Naive B cell (primary cell): ENCODE measurements at places on chromosomes 5 and 9.

GRCh38 chr9:116055536-116055935 lies 98.1 kb upstream of the PAPPA start:
- DNase-seq, result no peak

GRCh38 chr9:137174722-137175293 lies 3.0 kb upstream of the TMEM210 start:
- DNase-seq, result no peak

DNA sequence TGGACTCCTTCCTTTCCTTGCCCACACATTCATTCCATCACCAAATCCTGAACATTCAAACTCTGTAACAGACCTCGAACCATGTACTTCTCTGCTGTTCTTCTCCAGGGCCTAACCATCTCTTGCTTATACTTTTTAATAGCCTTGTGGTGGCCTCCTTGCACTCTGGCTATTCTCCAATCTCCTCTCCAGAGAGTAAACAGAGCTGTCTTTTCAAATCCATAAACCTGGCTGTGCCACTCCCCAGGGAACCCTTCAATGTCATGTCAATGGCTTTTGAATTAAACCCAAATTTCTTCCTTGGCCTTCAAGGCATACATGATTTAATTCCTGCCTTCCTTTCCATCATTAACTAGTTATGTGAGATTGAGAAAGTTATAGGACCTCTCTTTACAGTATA lies 277.6 kb upstream of the EFNA5 start:
- DNase-seq, result no peak

DNA sequence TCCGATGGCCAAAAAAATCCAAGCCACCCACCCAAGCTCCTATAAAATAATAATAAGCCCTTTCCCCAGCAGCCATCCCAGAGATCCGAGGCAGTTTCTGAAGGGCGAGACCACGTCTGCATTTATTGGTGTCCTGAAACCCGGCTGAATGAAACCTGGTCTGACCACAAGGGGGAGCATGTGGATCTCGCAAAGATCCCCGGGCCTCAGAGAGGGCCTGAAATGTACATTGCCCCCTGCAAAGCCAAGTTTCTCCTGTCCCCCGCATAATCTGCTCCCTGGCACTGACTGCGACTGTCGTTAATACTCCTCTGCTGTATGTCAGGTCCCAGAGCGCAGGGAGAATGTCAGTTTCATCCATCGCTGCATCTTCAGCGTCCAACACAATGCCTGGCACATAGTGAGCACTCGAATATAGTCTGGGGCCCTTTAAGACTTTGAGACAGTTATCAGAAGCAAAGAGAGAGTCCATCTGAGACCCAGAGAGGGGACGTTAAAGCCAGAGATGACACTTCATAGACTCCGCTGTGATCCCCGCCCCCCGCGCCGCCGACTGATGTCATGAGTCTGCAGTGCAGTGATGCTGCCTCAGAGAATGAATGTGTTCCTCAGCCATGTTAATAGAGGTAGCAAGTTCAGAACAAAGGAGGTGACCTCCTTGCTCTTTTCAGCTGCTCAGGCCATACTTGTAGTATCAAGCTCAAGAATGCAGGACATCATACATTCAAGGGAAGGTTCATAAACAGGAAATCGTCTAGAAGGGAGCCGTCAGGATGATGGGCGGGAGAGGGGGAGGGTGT lies 74.5 kb upstream of the BARHL1 start:
- peak; percentile 49 for DNase-seq

DNA sequence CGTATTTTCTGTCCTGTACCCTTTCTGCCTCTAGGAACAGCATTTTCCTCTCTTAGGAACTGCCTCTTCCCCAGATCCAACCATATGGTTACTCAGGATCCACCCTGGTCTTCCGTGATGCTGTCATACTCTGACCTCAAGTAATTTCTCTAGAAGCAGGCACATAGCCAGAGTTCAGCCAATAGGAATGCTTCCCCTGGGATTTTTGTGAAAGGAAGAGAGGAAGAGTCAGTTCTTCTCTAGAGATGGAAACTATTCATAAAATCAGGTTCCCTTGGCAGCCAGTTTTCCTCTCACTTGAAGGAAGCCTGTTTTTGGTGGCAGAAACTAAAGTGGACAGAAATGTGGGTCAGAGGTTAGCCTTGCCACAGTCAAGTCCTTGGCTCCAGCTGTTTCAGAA lies 400.1 kb upstream of the PCSK5 start:
- no peak for DNase-seq

DNA sequence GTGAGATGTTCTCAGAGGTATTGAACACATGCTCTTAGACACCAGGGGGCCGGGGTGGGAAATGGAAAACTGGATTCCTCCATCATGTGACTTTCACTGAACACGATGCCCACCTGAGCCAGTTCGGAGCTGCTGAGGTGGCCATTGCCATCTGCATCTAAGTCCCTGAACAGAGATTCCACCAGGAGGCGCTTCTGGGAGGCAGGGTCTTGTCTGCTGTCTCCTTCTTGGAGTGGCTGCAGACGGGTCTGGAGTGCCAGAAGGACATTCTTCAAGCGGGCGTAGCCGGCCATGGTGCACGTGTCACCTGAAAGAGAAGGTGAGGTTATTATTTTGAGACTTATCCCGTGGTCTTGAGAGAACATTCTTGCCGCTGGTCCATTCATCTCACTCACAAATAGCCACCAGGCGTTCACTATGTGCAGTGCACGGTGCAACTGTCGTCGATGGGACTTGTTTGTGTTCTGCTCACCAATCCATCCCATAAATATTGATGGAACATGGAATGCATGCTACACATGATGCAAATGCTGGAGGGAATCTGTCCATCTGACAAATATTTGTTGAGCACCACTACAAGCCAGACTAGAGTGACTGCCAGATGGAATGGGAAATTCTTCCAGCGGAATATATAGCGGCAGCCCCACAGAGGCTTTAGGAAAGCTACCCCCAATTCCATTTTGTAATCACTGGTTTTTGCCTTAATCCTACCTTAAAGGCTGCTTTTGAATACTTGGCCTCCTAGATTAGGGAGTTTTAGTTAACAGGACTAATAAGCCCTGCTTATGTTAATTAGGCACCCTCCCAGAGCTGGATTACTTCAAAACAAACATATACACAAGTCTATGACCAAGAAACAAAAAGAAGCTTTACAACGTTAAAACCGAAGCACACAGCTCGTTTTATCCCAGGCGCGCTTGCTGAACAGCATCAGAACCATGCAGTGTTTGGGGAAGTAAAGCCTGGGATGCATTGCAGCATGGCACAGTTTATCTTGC lies 264.8 kb downstream of the HSPA4 start:
- no peak for DNase-seq

GRCh38 chr5:115737452-115737851 lies 79.0 kb downstream of the CDO1 start:
- no peak for DNase-seq

DNA sequence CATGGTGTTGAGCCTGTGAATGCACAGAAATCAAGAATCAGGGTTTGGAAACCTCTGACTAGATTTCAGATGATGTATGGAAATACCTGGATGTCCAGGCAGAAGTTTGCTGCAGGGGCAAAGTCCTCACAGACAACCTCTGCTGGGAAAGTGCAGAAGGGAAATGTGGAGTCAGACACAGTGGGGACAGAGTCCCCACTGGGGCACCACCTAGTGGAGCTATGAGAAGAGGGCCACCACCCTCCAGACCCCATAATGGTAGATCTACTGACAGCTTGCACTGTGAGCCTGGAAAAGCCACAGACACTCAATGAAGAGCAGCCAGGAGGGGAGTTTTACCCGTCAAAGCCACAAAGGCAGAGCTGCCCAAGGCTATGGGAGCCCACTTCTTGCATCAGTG lies 181.9 kb upstream of the SEMA6A start:
- no peak for DNase-seq

DNA sequence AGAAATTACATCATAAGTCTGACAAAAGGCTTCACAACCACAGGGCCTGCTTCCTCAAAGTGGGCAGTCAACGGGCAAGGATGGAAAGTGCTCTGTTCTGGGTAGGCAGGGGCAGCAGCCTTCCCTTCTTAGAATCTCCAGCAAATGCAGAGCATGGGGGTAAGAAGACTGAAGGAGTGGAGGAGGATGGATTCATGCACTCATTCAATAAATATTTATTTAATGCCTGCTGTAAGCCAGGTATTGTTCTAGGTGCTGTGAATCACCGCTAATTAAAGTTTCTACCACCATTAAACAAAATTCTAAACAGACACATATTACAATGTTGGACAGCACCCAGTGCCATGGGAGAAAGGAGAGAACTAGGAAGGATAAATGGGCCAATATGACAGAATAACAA lies 195.6 kb downstream of the ELAVL2 start:
- no peak for DNase-seq

- no peak for DNase-seq
Observed at GRCh38 chr9:123795336-123795735, 134.6 kb downstream of the DENND1A start.

- no peak for DNase-seq
Observed at GRCh38 chr9:125556046-125556721, 150.8 kb downstream of the MAPKAP1 start.
